ENCODE measurements at places on chromosomes 6 and 20.

- DNase-seq: no peak
Measured at GRCh38 chr20:53734006-53734688, 140.5 kb upstream of the ZNF217 start.

GRCh38 chr6:16717275-16717942 is 43.9 kb downstream of the ATXN1 start:
- no peak for DNase-seq

DNA sequence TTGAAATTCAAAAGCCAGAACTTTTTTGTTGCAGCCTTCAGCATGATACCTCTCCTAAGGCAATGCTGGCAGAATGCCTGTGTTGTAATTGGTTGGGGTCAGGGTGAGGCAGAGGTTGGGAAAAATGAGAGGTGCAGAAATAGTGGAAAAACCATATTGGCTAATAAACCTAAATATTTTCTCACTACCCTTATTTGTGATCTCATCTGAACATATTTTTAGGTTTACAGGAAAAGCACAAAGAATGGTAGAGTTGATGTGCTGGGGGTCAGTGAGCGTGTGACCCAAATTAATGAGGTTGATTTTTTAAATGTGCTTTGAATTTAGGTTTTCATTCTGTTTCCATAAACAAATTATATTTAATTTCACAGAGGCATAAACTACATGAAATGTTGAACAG is 437.3 kb downstream of the HDGFL1 start:
- no peak for DNase-seq

GRCh38 chr6:118650582-118651281 is 659 bp downstream of the CEP85L start:
- DNase-seq: no peak

GRCh38 chr20:56690531-56691175 is 61.5 kb downstream of the TFAP2C start:
- DNase-seq: no peak

DNA sequence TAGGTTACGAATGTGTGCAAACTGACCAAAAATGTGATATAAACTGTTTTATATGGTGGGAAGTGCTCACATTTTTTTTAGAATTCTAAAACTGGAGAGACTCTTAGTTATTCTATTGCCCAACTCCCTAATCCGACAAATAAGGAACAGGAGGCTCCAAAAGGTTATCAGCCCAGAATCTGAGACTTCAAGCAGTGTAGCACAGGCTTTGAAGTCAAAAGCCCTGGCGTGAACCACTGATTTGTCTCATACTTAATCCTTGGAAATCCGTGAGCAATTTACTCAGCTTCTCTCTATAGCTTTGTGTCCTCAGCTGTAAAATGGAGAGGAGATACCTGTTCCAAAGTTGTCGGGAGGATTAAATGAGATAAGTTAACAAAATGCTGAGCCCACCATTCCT is 368.8 kb upstream of the SASH1 start:
- no peak for DNase-seq

- no peak for DNase-seq
Measured at GRCh38 chr6:154653385-154653784, 79.8 kb upstream of the SCAF8 start.

Measured in SIG-M5 (cell line).